ENCODE measurements at places on chromosomes 5 and 9.

DNA sequence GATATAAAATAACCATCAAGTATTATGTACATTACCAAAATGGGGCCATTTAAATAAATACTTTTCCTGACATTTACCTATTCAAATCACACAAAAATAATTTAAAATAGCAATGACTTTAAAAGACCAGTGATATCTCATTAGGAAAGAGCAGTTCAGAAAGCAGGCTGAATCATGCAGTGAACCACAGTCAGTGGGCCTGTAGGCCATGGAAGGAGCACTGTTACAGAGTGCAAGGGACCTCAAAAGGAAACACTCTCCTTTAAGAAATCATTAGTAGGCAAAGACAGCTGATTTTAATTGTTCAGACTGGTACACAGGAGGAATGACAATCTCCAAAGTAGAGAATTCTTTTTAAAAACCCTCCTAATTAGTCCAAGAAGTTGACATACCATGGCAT, 283.5 kb upstream of the EFNA5 start:
- no peaks in the 10 kb centered on the region for H3K4me1 ChIP-seq
- no peak for DNase-seq
- H3K27me3 ChIP-seq, result no peaks in the 10 kb centered on the region
- no peak overlapping the region for H3K27ac ChIP-seq
- no peak overlapping the region for H3K4me3 ChIP-seq

GRCh38 chr5:26690511-26690910, 347.9 kb downstream of the CDH9 start:
- no peaks in the 10 kb centered on the region for H3K27me3 ChIP-seq
- H3K27ac ChIP-seq, result no peak overlapping the region
- no peak for DNase-seq
- H3K36me3 ChIP-seq, result no peaks in the 10 kb centered on the region
- H3K4me3 ChIP-seq, result no peak overlapping the region
- no peaks in the 10 kb centered on the region for H3K4me1 ChIP-seq

GRCh38 chr5:10856683-10857337, 95.8 kb upstream of the DAP start:
- H3K27ac ChIP-seq, result no peak overlapping the region
- no peaks in the 10 kb centered on the region for H3K36me3 ChIP-seq
- peaks cover 2% of the 10 kb centered on the region for H3K4me1 ChIP-seq
- H3K4me3 ChIP-seq, result no peak overlapping the region

- no peaks in the 10 kb centered on the region for H3K27me3 ChIP-seq
- no peaks in the 10 kb centered on the region for H3K36me3 ChIP-seq
- H3K4me1 ChIP-seq, result no peaks in the 10 kb centered on the region
These were observed 1069.1 kb upstream of the DMAC1 start for GRCh38 chr9:8868632-8869031.

- H3K36me3 ChIP-seq, result no peaks in the 10 kb centered on the region
- H3K27ac ChIP-seq, result no peak overlapping the region
- no peaks in the 10 kb centered on the region for H3K27me3 ChIP-seq
- no peak for DNase-seq
These were observed 74.7 kb upstream of the ANKRD55 start for GRCh38 chr5:56307714-56308333.

DNA sequence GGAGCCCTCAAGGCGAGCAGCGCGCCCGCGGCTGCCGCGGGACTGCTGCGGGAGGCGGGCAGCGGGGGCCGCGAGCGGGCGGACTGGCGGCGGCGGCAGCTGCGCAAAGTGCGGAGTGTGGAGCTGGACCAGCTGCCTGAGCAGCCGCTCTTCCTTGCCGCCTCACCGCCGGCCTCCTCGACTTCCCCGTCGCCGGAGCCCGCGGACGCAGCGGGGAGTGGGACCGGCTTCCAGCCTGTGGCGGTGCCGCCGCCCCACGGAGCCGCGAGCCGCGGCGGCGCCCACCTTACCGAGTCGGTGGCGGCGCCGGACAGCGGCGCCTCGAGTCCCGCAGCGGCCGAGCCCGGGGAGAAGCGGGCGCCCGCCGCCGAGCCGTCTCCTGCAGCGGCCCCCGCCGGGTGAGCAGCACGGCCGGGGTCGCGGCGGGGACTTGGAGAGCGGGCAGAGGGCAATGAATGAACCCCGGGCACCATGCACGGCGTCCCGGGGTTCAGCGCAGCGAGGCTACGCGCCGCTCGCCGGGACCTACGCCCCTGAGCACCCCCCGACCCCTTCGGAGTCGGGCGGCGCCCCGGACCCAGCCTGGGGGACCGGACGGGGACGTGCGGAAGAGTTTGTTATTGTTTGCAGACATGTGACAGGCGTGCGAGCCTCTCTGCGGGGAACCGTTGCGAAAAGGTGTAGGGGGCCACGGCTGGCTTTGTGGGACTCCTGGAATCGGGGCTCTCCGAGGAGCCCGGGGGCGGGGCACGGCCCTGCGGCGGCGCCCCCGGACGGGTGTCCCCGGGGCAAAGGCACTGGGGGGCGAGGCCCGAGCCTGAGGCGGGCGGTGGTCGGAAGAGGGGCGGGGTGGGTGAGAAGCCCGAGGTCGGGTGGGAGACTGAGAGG, 553 bp downstream of the MAP3K1 start:
- peak; percentile 38 for DNase-seq
- H3K27me3 ChIP-seq, result no peaks in the 10 kb centered on the region
- H3K4me1 ChIP-seq, result peaks cover 3% of the 10 kb centered on the region
- H3K27ac ChIP-seq, result peak overlapping the region; percentile 90
